ENCODE measurements at places on chromosomes 11 and 22.

GRCh38 chr22:42169055-42169469 lies 38.5 kb upstream of the CYP2D6 start:
- peak; percentile 93 for DNase-seq

- DNase-seq, result peak; percentile 96
These were observed 33.4 kb upstream of the GLYATL1 start for GRCh38 chr11:58905721-58906547.

DNA sequence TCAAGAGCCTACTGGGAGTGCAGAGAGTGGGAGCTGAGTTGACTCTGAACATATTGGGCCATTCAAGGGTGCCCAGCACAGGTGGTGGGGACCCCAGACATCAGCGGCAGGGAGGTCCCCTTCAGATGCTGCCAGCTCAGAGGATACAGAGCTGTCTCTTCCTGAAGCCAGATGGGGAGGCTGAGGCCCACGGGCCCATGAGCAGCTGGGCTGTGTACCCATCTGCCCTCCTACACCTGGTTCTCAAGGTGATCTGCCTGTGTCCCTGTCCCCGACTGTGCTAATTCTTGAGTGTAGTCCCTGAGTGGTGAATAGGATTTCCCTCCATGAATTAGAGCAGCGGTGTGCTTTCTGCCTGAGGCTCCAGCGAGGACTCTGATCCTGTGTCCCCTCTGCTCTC lies 76.3 kb downstream of the MICAL2 start:
- no peak for DNase-seq

GRCh38 chr11:11439591-11439990 lies 86.5 kb upstream of the CSNK2A3 start:
- DNase-seq, result no peak

DNA sequence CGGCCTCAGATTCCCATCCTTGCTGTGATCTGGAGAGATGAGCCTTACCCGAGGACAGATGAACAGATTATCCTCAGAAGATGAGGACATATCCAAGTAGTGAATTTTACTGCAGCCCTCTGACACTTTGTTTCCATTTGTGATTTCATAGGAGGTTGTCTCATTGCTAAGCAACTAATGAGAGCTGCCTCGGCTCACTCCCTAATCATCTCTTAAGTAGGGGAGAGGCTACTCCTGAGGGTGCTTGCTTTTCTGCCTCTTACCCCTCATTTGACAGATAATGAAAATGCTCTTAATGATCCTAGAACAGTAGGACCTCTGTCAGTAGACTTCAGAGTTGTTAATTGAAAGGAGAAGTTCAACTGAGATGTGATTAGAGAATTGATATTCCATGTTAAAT lies 150.9 kb downstream of the TBC1D22A start:
- DNase-seq, result no peak

DNA sequence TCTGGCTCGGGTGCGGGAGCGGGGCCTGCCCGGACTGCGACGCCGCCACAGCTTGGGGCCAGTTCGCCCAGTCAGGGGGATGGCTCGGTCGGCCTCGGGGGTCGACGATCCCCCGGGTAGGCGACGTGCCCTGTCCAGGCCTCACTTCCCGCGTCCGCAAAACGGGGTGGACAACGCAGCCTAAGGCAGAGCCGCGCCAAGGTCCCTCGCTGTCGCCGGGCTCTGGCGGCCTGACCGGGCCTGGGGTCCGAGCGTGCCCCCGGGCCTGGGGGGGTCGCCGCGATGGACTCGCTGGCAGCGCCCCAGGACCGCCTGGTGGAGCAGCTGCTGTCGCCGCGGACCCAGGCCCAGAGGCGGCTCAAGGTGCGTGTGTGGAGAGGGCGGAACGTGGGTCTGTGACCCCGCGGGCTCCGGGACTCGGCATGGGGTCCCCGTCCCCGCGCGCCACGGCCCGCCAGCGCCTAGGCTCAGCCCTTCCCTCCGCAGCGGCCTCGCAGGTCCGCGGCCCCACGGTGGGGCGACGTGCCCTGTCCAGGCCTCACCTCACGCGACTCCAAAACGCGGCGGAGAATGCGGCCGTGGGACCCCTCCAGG lies 4.2 kb downstream of the SEPTIN5 start:
- DNase-seq, result no peak

DNA sequence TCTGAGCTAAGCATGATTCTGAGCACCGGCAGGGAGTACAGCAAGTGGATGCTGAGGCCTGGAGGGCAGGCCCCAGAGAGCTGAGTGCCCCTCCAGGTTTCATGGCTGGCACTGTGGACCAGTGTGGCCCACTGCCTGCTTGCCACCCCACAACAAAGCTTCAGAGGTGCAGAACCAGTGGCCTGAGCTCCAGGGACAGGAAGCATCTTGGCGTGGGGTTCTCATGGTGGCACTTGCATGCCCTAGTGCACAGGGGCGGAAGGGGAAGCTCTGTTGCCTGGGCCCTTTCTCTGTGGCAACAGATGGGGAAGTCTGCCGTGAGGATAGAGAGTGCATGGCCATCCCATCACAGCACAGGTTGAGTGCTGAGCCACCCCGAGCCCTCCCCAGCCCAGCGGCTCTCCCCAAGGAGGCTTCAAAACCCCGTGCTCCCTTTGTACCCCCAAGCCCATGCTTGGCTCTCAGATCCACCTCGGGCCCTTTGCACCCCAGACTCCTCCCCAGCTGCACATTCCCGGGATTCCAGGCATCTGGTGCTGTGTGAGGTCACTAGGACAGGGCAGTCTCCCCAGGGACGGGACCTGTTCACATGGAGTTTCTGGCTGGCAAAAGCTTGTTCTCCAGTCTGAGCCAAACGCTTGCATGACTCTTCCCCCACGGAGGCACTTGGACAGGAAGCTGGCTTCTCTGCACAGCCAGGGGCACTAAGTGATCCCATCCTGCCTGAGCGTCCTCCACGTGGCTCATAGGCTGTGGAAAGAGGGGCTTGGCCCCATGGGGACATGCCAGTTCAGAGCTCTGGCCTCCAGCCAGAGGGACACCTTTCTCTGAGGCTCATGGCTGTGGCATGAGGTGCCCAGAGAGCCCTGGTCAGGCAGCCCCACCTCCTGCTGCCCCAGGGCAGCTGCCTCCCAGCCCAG lies 4.2 kb downstream of the SLC25A1 start:
- DNase-seq, result peak; percentile 84

DNA sequence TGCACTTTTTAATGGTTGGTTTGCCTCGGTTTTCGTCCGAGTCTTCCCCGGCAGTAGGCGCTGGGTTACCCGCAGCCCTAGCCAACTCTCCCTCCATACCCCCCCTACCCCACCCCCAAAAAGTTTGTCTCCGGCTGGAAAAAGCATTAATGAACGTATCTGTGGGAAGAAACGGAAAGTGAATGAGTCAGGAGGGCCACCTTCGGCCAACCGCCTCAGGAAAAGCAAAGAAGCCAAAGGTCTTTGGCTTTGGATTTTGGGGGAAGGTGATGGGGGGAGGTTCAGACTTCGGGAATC lies 508 bp upstream of the FLI1 start:
- DNase-seq, result peak; percentile 62

DNA sequence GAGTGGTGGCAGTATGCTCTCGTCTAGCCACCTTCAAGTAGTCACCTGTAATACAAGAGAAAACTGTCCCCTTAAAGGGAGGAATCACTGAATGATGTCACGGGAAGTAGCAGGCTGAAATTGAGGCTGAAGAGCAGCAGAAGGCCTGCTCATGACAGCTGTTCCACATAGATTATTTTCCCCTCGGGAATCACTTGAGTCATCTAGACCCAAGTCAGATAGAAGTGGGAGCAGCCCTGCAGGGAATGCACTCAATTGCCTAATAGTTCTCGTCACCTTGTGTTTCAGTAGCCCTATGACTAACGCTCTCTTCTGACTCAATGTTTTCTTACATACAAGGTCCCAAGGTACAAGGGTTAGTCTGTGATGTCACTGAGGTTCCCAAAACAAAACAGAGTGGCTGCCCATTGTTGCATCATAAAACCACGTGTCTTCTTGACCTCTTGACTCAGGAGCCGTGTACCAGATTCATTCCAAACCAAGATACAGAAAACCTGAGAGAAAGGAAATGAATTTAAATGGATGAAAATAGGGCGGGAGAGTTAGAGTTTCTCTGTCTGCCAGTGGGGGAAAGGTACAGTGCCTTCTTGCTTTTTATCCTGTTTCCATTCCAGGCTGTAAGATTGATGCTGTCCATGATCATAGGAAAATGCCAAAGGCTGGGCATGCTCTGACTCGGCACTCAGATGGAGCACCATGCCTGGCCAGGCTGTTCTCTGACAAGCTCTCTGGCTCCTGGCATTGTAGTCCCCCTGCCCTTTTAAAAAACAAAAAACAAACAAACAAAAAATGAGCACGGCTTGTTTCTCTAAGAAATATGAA lies 21.6 kb upstream of the C11orf96 start:
- no peak for DNase-seq

DNA sequence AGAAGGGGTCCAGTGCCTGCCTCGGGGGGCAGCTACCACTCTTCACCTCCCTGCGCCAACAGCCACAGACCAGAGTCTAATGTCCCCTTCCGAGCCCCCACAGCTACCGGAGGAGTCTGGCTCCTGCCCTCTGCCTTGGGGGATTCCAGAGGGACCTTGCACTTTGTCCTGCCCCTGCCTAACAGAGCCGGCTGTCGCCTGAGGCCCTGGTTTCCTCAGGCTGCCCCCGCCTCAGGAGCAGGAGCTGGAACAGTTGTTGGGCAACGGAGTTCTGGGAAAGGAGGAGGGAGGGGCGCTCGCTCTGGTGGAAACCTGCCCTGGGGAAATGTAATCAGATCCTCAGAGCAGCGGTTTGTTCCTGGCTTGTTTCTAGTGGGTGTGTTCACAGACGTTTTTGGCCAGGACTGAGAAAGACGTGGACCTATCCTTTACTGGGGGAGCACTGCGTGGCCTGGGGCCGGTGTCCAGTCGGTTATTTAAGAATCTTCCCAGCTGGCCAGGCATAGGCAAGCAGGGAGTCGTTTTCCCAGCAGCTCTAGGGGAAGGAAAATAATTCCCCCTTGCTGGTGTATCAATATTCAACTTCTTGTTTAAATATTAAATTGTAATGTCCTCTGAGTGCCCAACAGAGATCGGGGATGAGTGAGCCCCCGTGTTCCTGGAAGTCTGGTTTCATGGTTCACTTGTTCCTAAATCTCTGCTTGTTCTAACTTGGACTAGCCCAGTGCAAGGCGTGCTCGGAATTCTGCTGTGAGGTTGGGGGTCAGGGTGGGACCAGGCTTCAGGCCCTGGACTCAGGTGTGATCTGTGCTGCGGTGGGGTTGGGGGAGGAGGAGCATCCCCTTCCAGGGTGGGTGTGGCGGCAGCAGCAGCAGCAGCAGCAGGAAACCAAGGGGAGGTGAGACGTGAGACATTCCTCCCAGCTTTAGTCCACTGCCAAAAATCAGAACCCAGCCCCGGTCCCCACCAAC lies 32.1 kb downstream of the A4GALT start:
- peak; percentile 70 for DNase-seq

GRCh38 chr11:109424901-109425300 lies 2.9 kb downstream of the C11orf87 start:
- peak; percentile 91 for DNase-seq

DNA sequence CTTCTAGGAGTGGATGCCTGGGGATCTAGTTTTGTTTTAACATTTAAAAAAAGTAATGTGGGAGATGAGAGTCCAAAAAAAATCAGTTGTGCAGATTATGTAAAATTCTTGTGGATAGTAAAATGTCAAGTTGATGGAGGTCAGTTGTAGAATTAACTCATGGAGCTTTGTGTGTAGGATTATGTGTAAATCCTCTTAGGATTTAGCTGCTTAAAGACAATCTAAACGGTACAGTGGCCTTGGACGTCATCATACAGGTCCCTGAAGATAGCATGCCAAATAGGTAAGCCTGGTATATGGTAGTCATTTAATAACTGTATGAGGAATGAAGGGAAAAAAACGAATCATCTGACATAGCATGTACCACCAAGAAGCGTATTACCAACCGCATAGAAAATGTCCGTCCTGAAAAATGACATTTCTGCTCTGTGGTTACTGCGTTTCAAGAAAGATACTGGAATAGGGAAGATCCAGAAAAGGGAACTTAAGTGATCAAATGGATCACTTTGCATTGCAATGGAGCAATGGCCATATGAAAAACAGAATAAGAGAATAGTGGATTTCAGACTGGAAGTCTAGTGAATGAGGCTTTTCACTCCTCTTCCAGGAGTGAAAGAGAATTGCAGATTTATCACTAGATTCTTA lies 61.3 kb downstream of the BCL2L13 start:
- DNase-seq, result no peak

DNA sequence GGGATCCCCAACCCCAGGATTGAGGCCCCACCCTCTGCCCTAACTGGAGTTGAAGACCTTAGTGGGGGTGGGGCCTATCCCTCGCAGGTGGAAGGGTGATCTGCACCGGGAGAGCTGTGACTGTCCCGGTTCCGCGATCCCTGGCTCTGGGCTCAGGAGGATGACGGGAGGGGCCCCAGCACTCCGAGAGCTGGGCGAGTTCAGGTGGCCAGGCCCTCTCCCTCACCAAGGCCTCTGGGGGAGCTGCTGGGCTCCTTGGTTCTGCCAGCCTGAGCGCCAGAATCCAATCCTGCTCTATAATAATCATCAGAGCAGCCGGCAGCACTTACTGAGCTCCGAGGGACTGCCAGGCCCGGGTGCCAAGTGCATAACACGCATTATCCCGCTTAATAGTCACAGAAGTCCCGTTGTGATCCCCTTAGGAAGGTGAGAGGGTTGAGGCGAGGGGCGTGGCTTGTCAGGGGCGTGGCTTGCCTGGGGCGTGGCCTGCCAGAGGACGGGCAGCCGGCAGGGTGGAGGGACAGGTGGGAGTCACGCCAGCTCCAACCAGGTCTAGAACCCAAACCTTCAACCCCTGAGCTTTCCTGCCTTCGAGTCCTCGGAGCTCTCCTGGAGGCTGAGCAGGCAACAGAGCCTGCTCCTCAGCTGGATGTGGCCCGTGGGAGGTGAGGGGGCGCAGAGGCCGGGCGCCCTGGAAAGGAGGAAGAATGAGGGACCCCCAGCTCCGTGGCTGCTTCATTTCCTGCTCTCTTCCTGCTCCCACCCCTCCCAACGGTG lies 7.3 kb upstream of the SYT7 start:
- peak; percentile 85 for DNase-seq

- DNase-seq, result no peak
These were observed 86.9 kb downstream of the ETS1 start for GRCh38 chr11:128500493-128500892.

GRCh38 chr11:67073908-67074307 lies 17.3 kb downstream of the RHOD start:
- DNase-seq, result peak; percentile 55

DNA sequence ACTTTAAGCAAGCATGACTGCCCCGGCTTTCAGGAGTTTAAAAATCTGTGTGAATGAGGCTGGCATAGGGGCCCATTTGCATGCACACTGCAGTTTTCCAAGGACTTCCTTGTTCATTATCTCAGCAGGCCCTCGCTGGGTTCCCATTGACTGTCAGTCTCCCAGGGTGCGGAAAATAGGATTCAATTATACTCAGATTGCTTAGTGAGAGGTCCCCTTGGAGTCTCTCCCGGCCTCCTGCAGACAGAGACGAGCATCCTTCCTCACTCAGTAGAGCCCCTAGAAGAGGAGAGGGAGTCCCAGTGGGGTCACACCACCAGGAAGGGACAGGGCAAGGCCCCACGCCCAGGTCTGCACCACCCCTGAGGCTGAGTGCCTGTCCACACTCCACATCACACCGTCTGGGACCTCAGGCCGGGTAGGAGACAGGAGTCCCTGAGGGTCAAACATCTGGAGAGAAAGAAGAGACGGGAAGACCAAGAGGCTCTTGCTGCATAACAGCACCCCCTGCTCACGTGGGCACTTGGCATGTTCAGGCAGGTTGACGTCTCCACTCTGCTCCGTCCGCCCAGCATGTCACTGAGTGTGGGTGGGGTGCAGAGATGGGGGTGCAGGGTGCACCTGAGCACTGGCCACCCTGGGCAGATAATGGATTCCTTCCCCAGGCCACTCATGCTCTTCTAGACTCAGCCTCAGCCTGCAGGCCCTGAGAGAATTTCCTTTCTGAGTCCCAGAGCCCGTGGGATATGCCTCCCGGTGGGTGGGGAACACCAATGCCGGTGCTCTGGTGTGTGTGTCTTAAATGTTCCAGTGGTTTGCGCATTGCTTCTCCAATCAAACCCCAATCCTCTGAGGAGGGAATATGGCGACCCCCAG lies 58.8 kb downstream of the MCM5 start:
- no peak for DNase-seq

Measured in GM23338 (cell line).